ENCODE measurements at places on chromosomes 6 and 20.
A peak's percentile ranks its signal among the peaks of the same experiment; 100 is the strongest.

DNA sequence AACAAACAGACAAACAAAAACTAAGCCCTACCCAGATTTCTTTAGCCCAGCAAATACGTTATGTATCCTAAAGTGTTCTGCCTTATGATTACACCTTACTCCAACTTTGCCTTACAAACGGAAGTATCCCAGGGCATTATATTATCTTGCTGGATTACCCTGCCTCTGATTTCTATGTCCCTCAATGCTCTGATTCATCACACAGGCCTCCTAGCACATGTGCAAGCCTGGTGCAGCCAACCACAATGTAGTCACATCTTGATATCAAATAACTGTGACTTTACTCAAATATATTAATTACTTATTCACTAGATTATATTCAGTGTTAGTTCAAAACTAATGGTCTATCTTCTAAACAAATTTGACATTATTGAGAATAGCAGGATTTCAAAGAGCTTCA lies 598.6 kb downstream of the TBC1D32 start:
- DNase-seq, result no peak

GRCh38 chr20:17856024-17856564 lies 112.5 kb downstream of the SNX5 start:
- no peak for DNase-seq

- DNase-seq, result no peak
These were observed 57.4 kb downstream of the SYTL3 start for GRCh38 chr6:158707120-158707820.

DNA sequence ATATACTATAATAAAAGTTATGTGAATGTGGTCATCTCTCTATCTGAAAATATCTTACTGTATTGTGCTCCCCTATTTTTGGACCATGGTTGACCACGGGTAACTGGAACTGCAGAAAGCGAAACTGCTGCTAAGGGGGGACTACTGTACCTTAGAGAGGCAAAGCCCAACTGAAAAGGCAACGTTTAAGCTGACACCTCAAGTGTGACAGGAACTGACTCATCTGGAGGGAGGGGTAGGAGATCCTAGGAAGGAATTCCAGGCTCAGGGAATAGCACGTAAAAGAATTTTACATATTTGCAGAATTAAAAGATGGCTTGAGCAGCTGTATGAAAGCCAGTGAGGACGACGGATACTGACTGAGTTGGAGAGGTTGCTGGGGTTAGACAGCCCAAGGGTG lies 34.8 kb downstream of the ELOVL2 start:
- DNase-seq, result no peak

GRCh38 chr6:126886106-126886505 lies 232.4 kb upstream of the RSPO3 start:
- no peak for DNase-seq

DNA sequence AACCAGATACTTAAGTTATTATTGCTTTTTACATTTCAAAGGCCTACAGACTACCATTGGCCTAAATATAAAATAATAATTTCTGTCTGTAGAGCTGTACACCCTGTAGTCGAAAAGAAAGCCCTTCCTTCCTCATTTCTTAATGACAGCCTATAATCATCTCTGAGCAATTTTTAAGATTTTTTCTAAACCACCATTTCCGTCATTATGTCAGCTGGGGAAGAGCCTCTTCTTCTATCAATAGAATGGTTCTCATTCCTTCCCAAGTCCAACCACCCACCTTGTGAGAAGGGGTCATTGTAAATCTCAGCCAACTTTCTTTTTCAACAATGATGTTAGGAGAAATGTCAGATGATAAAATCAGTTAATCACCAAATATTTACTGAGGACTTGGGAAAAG lies 91.8 kb downstream of the PLEKHG1 start:
- no peak for DNase-seq

- DNase-seq, result no peak
These were observed 8.2 kb upstream of the LKAAEAR1 start for GRCh38 chr20:64092258-64093012.

DNA sequence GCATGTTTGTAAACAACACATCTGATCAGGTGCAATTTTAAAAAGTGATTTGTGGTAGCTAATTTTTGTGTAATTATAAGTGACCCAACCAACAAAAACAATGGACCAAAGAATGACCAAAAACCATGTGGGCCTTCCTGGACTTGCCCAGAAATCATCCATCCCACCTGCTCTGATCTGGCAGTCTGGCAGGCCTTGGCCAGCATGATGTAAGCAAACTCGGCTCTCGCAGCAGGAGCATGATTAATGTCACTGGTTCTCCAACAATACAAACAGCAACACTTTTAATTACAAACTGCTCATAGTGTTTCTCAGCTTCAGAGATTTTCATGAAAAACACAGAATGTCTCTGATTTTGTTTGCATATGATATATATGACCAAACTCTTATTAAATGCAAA lies 16.1 kb downstream of the TP53INP2 start:
- DNase-seq, result no peak

- peak; percentile 45 for DNase-seq
These were observed 28.3 kb downstream of the MRS2 start for GRCh38 chr6:24431045-24431451.

GRCh38 chr20:16692009-16692408 lies 37.8 kb upstream of the SNRPB2 start:
- DNase-seq, result no peak

- DNase-seq, result no peak
These were observed 94.0 kb downstream of the AHI1 start for GRCh38 chr6:135403584-135403983.

DNA sequence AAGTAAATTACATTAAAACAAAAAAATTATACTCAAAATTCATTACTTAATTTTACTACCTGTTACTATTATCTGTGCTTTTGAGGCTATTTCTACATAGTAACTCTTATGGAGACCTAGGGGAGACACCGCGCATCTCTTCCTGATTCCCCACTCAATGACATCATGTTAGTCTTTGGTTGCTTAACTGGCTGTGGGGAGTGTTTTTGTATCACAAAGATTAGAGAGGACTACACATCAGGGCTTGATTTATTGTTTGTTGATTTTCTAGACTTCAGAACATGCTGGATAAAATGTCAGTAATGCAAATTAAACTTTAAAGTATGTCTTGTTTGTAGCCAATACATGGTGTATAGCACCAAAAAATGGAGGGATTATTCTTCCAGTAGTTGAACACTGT lies 26.0 kb downstream of the SLC2A10 start:
- no peak for DNase-seq

DNA sequence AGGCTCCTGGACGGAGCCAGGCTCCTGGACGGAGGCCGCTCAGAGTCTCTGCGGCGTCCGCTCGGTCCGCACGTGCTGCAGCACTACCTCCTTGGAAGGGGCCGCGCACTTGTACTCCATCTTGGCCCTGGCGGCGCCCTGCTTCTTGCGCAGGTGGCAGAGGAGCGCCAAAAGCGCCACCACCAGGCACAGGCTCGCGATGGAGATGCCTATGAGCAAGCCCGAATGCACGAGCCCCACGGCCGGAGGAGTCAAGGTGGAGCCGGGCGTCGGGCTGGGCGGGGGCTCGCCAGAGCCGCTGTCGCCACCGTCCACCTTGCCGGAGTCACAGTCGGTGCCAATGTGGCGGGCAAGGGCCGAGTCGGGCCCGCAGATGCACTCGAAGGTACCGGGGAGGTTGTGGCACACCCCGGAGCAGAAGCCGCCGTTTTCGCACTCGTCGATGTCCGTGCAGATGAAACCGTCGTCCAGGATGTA lies 1.7 kb downstream of the THBD start:
- peak; percentile 15 for DNase-seq

DNA sequence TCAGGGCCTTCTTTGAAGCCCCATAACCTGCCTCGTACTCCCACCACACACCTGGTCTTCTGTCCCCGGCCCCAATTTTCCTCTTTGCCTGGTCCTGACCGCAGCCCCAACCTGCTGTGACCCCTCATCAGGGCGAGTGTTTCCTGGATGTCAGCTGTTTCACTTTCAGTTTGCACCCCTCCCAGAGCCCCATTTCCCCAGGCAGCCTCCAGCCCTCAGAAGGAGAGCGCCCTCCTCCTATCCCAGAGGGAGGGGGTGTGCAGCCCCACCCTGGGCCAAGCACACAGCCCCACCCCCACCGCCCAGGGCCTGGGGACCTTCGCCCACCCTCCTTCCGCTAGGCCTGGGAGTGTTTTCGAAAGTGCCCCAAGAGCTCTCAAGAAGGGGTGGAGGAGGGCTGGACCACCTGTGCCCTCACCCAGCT lies 1.5 kb downstream of the BAK1 start:
- peak; percentile 58 for DNase-seq

- no peak for DNase-seq
These were observed 53.9 kb downstream of the FAM120B start for GRCh38 chr6:170360476-170360875.

DNA sequence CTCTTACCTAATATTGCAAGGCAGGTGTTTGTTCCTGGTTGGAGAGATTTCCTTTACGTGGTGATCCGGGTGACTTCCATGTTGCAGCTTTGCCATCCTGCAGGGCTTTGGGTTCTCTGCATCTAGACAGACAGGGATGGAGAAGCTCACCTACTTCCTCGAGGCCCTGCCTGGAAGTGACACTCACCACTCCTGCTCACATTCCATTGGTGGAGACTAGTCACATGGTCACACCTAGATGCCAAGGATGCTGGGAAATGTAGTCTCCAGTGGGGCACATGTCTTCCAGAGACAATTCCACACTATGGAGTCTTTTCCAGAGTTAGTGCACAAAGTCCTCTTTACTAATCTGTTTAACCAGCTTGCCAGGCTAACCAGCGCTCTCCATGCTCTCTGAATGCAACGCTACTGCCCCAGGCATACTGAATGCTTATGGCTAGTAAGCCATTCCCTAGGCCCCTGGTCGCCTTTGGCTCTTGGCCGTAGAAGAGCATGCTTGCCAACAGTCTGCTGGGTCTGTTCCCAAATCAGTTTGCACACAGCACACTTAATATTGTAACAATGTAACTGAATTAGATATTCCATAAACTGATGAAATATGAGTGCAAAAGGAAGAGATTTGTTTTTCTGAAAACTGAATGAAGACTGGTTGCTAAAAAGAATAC lies 6.7 kb upstream of the KCNK15 start:
- peak; percentile 71 for DNase-seq

GRCh38 chr6:34239500-34239825 lies 2.8 kb downstream of the HMGA1 start:
- DNase-seq, result no peak

DNA sequence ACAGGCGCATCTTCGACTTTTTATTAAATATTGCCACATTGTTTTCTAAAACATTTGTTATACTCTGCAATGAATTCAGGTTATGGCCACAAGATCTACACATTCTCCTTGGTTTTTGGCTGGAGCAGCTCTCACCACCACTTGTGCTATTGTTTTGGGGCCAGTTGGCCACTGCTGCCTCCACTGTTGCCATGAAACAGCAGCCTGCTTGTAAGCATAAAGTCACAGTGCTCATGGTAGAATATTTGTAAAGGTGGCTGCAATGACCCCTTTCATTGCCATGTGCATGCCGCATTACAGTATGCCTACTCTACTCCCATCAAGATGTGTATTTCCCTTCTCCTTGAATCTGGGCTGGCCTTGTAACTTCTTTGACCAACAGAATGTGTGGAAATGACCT lies 141.4 kb downstream of the SCML4 start:
- no peak for DNase-seq

GRCh38 chr6:139119552-139119951 lies 15.3 kb upstream of the HECA start:
- no peak for DNase-seq

DNA sequence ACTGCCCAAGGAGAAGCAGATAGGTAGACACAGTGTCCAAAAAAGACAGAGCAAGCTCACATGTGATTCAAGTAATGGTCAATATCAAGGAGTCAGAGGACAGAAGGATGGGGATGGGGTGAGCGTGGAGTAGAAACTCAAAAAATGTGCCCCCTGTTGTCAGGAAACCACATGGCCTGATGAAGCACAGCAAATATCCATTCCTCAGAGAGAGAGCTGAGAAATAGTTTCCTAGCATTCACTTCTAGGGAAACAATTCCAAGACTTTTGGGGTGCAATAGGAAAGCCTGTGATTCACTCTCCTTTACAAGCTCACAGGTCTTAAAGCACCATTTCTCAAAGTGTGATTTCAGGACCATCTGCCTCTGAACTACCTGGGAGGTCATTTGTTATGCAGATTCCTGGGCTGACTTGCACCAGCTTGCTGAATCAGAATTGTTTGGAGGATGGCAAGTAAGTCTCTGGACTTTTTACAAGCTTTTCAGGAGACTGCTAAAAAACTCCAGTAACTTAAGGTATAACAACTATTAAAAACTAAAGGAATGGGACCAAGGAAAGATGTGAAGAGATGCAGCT lies 432.8 kb downstream of the HDGFL1 start:
- no peak for DNase-seq

- DNase-seq, result no peak
These were observed at the start of gene FGD2 for GRCh38 chr6:37005061-37005810. FGD2 (plus strand) TSS chr6:37005655; CDS start chr6:37005818, 163 bp downstream.

DNA sequence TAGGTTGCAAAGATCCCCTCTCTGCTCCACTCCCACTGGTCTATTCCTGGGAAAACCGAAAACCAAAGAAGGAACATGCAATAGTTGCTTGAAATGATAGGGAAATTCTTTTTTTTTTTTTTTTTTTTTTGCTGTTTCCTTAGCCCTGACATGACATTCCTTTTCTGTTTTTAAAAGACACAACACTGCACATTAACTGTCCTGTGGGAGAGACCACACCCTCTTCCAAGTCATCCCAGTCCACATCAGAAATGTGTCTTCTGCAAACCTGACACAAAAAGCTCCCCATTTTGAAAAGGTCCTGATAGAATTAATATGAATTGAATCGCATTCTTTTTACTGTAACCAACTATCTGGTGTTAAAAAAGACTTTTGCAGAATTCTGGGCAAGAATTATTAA lies 43.4 kb upstream of the RIPOR2 start:
- DNase-seq, result no peak

GRCh38 chr20:36507746-36508145 lies 33.6 kb upstream of the MYL9 start:
- DNase-seq, result no peak

DNA sequence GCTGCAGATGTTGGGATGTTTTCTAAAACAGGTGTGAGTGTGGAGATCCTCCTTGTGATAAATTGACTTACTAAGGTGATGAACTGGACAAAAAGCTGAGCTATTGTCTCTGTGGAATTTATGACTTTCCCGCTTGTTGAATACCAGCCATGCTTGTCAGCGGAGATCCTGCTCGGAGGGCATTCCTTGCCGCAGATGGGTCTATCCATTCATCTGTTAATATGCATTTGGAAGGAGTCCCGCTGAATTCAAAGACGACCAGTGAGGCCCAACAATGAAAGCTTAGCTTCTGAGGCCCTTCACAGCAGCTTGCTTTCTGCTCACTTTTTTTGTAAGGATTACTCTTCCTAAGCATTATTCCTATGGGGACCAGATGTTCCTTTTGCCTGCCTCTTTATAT lies 124.9 kb downstream of the TIAM2 start:
- DNase-seq, result no peak

GRCh38 chr20:60073086-60073485 lies 114.9 kb downstream of the CDH26 start:
- DNase-seq, result no peak
